Stimulated activated naive B cell treated with anti-CD40 and anti-IgM and Interleukin-4, amounts not matched to agents 10 μg/mL and 1 μg/mL and 100 μg/mL, for 72 hours (primary cell): ENCODE measurements at places on chromosomes 11 and 22.

DNA sequence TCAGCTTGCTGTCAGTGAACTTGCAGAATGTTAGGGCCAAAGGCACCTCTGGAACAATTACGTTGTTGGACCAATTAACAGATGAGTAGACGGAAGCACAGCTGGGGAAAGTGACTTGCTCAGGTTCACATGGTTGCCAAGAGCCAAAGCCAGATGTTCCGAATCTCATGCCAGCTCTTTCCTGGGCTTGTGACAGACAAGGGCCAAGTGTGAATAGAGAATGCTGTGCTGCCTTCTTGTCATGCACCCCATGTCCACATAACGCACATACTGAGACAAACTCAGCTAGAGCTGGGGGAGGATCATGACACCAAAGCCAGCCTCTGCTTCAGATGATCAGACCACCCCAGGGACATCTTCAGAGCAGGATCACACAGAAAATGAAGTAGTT is 616.3 kb downstream of the INSC start:
- no peak for DNase-seq

GRCh38 chr11:16769386-16769785 is 30.9 kb downstream of the C11orf58 start:
- DNase-seq: no peak

- DNase-seq: no peak
Measured at GRCh38 chr11:75482931-75483469, 42.7 kb downstream of the GDPD5 start.

- DNase-seq: no peak
Measured at GRCh38 chr11:8905528-8906165, 5.3 kb upstream of the AKIP1 start.

DNA sequence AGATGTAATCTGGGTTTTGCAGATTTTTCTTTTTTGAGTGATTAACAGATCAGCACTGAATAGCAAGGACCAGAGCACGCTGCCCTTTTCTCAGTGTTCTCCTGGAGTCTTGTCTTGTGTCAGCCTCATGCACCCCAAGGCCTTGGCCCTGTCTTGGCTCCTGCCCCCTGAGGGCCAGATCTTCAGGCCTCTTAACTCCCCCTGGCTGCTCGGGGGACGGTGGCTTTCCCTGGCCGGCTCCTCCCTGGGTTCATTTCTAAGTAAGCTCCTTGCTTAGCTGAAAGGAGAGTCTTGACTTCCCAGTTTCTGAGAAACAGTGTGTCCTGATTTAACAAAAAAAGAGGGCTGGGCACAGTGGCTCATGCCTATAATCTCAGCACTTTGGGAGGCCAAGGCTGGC is 1139.3 kb downstream of the BRD1 start:
- no peak for DNase-seq

- no peak for DNase-seq
Measured at GRCh38 chr22:37033605-37034430, 14.3 kb downstream of the MPST start.

GRCh38 chr11:57288771-57289579 is 35.8 kb downstream of the TNKS1BP1 start:
- DNase-seq: no peak

GRCh38 chr11:36405585-36406367 is 104.3 kb downstream of the TRAF6 start:
- DNase-seq: no peak

DNA sequence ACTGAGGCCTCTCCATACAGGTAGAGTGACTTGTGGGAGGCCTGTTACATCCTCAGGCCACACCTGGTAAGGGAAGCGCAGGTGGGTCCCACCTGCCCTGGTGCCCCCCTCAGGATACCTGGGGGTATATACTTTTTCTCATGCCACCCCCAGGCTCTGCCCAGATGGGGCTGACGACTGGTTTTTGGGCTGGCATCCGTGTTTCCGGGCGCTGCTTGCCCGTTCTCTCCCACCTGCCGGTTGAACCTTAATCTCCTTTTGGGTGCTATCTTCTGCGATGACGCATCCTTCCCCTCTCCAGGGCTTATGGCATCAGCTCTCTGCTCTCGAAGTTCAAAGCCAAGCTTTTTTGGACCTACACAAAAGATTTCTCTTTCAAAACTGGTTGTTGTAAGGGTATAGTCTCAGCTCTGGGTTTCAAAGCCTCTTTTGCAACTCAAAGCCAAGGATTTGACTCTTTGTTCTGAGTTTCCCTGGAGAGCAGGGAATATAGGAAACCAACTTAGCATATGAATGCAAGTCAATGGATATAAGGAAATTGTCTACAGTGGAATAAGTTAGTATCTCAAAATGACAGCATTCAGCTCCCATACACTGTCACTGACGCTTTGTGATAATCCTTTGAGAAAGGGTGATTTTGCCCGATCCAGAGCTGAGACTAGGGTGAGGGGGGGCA is 8.6 kb upstream of the LRRC10B start:
- DNase-seq: no peak

GRCh38 chr22:47574556-47574955 is 812.1 kb downstream of the TBC1D22A start:
- no peak for DNase-seq

- no peak for DNase-seq
Measured at GRCh38 chr22:49068861-49069500, 758.7 kb downstream of the BRD1 start.

- no peak for DNase-seq
Measured at GRCh38 chr11:110085255-110085838, 7.8 kb upstream of the ZC3H12C start.

DNA sequence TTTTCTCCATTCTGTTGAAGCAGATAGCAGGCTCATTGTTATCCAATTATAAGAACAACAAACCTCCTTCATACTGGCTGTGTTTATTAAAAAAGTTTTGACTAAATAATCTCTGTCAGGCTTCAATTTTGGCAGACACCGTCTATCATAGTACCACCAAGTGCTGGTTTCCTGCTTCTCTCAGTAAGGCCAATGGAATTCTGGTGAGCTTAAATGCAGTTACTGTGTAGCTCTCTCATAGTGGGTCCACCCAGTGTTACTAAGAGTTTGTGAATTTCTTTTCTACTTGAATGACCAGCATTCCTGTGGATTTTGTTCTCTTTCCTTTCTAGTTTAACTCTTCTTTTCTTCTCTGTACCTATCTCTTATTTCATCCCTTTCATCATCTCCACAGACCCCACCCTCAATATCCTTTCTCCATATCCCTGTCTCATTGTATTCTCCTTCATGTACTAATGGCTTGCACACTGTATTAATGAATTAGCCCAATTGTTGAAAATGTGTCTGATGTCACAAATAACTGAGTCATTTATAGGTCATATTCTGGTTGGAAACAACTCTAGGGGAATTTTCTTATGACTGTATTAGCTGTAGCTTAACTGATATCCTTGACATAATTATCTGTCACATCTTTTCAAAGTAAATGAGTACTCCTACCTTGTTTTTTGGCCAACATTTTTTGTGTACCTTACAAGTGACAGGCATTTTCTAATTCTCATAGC is 372.1 kb downstream of the FAT3 start:
- DNase-seq: no peak

- no peak for DNase-seq
Measured at GRCh38 chr22:23608583-23608982, 23.5 kb downstream of the DRICH1 start.

DNA sequence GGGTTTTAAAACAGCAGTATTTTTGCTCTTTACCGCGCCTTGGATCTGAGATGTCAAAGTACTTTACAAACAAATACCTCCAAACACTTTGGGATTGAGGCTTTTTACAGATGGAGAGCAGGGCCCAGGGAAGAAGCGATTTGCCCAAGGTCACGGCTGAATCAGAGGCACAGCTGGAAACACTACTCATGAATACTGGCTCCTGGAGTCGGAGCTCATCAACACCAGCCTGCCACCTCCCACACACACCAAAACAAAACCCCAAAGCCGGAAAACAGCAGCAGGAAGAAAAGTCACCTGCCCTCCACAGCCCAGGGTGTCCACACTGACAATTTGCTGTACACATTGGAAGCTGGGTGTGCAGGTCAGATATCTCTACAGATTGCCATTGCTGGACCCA is 339.4 kb downstream of the CADM1 start:
- no peak for DNase-seq

GRCh38 chr11:105132716-105133511 is 6.7 kb downstream of the CARD18 start:
- no peak for DNase-seq

DNA sequence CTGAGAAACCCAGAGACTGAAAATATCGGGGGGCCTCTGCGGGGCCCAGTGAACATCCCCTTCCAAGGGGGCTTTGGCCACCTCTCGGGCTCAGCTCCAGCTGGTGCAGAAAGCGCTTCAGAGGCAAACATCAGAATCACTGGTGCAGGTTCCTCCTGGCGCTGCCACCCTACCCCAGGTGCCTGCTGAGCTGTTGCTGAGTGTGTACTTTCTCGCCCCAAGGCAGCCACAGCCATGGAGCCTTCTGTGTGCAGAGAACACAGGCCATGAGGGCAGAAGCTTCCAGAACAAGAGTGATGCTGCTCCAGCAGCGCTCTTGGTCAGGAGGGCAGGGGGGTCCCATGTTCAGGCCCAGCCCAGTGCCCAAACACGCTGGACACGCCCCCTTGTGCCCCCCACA is 6.3 kb downstream of the DRD4 start:
- DNase-seq: no peak

DNA sequence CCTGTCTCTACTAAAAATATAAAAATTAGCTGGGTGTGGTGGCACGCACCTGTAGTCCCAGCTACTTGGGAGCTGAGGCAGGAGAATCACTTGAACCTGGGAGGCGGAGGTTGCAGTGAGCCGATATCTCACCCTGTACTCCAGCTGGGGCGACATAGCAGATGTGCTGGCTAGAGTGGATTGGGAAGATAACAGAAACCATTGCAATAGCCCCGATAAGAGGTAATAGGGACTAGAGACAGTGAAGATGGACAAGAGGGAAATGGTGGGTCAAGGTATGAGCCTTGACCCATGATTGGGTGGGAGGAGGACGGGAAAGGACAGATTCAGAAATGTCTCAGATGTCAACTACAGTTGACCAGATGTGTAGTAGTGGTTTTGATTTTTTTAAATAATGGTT is 6.1 kb downstream of the SWAP70 start:
- no peak for DNase-seq

GRCh38 chr11:1081601-1082311 is 7.1 kb downstream of the MUC2 start:
- no peak for DNase-seq

GRCh38 chr11:58625826-58626460 is 3.5 kb downstream of the CNTF start:
- DNase-seq: no peak

- DNase-seq: no peak
Measured at GRCh38 chr11:110432713-110433392, 3.1 kb downstream of the FDX1 start.

DNA sequence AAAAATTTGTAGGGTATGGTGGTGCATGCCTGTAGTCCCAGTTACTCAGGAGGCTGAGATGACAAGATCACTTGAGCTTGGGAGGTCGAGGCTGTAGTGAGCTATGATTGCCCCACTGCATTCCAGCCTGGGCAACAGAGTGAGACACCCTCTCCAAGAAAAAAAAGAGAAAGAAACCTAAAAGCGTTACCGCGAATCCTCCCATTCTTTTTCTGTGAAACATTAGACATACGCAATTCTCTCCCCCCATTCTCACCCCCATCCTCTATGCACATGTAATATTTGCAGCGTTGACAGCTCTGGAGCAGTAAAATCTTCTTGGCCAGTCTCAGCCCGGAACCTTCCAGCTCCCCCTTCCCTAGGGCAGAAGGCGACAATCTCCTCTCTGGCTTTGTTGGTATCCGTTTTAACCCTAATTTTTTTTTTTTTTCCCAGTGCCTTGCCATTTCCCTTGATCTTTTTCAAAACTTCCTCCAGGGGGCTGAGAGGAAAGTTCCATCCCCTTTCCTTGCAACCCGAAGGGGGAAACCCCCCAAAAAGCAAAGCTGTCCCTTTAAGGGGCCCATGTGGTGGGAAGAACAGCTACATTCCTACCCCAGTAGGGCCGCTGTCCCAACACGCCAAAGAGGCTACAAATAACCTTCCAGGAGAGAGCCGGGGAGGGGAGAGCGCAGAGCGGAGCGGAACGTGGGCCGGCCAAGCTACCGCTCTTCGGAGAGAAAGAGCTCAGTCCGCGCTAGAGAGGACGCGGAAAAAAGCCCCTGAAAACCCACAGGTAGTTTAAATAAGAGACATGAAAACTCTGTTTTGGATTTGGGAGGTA is 1.9 kb downstream of the LRP4 start:
- DNase-seq: no peak

GRCh38 chr11:72856065-72856464 is 41.9 kb downstream of the ATG16L2 start:
- no peak for DNase-seq

DNA sequence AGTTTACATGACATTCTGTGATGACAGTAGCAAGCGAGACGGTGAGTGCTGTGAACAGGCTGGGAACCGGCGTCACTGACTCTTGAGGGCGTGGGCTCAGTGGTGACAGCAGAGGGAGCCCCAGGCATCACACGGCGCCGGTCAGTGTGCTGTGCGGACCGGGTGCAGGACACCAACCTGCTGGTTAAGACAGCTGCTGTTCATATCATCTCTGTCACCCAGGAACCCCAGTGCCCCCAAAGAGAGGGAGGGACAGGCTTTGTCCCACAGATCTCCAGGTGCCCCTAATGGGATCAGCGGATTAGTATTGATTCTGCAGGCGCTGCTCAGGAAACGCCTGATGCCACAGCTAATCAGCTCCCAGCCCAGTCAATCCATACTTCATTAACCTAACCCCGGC is 18.4 kb downstream of the B3GAT1 start:
- no peak for DNase-seq

GRCh38 chr11:102239911-102240310 is 77.4 kb upstream of the BIRC3 start:
- no peak for DNase-seq

- peak; percentile 61 for DNase-seq
Measured at GRCh38 chr11:86218125-86219084, 26.1 kb upstream of the EED start.

- no peak for DNase-seq
Measured at GRCh38 chr11:57978686-57979531, 44.8 kb upstream of the OR9Q1 start.

- no peak for DNase-seq
Measured at GRCh38 chr11:126772267-126772666, 228.3 kb downstream of the KIRREL3 start.

GRCh38 chr22:36022162-36022561 is 6.5 kb downstream of the RBFOX2 start:
- DNase-seq: no peak

DNA sequence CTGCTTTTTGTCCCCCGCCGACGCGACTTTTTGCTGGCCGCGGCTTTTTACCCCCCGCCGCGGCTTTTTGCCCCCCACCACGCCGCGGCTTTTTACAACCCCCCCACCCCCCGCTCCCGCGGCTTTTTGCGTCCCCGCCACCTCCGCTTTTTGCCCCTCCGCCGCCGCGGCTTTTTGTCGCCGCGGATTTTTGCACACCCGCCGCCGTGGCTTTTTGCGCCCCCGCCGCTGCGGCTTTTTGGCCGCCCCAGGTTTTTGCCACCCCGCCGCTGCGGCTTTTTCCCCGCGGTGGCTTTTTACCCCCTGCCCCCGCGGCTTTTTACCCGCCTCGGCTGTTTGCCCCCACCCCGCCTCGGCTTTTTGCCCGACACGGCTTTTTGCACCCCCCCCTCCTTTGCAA is 205.5 kb downstream of the CCT8L2 start:
- no peak for DNase-seq
